ENCODE measurements at places on chromosomes 7 and 10.

GRCh38 chr10:47247148-47248059 lies 52.6 kb upstream of the GDF10 start:
- no peak for DNase-seq

- no peak for DNase-seq
Observed at GRCh38 chr7:27515933-27516332, 146.8 kb downstream of the HIBADH start.

DNA sequence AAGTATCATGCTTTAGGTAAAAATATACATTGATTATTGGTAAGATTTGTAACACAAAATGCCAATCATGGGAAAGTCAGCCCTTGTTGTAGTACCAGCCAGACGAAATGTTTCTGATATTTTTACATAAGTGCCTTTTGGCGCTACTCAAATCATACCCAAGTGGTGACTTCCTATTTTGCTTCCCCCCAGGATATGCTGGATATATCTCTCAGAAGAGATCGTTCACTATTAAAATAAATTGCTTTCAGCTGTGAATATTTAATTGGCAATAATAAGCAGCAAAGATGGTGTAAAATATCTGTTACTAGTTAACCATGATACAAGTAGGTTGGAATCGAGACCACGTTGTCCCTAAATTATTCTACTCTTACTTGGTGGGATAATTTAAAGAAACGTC lies 909.2 kb upstream of the LRRN3 start:
- DNase-seq: no peak

GRCh38 chr7:100019908-100020307 lies 4.5 kb downstream of the ZKSCAN1 start:
- DNase-seq: no peak

- DNase-seq: no peak
Observed at GRCh38 chr10:100977436-100977835, 8.1 kb downstream of the SEMA4G start.

DNA sequence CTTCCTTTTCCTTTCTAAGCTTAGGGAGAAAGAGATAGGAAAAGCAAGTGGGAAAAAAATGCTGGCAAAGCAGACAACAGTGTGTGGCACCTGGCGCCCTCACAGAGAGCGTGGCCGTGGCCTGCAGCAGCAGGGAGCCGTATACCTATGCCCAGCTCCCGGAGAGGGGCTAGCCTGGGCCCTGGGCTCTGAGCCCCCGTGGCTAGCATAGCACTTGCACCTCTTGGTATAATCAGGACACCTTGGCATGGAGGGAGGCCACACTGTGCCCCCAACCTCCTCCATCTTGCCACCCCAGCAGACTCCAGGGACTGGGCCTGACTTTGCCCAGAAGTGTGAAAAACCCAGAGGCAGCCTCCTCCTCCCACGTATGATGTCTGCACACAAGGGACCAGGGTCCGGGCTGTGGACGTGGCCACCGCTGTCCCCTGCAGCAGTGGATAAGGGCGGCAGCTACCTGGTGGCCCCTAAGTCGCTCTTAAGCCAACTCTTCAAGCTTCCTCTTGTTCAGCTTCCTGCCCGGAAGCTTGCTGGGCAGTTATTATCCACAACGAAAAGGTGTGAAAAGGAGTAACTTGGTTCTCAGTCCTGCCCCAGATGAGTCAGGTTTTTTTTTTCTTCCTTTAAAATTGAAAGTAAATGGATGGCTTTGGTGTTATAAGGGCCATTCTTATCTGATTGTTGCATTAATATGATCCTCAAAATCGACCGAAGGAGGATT lies 249.1 kb upstream of the PITRM1 start:
- no peak for DNase-seq
